ENCODE measurements at places on chromosomes 6 and 20. TPM values are rescaled to one million over a fixed set of nuclear protein-coding genes. Genes with fewer than 3 reads are reported as not detected.

The SLC35D3 gene
- total RNA-seq = 0.36 TPM

The MAFB gene
- 4.0 TPM for total RNA-seq

The PPIL1 gene
- 29.9 TPM for total RNA-seq

The ERVFRD-1 gene
- not detected for total RNA-seq

The BANF2 gene
- total RNA-seq = not detected

Measured in cerebellum (tissue), 4 donors.